ENCODE measurements at places on chromosomes 1 and 21.

DNA sequence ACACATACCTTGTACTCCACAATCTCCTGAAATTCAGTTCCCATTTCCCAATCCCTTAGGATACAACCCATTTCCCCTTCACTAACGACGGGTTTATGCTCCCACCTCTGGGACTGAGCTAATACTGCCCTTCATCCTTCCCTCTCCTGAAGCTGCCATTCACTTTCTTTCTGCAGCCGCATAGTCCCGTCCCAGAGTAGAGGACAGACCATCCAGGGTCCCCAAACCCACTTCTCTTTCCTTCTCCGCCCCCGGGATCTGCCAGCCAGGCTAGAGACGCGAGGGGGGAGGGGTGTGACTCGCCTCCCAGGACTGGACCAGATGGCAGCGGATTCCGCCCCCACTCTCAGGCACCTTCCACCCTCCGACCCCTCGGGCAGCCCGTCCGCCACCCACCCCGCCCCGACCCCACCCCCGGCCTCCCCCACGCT is 679 bp downstream of the ABL2 start:
- DNase-seq: peak; percentile 69

- DNase-seq: no peak
Observed at GRCh38 chr21:41973861-41974751, 20.3 kb upstream of the C2CD2 start.

DNA sequence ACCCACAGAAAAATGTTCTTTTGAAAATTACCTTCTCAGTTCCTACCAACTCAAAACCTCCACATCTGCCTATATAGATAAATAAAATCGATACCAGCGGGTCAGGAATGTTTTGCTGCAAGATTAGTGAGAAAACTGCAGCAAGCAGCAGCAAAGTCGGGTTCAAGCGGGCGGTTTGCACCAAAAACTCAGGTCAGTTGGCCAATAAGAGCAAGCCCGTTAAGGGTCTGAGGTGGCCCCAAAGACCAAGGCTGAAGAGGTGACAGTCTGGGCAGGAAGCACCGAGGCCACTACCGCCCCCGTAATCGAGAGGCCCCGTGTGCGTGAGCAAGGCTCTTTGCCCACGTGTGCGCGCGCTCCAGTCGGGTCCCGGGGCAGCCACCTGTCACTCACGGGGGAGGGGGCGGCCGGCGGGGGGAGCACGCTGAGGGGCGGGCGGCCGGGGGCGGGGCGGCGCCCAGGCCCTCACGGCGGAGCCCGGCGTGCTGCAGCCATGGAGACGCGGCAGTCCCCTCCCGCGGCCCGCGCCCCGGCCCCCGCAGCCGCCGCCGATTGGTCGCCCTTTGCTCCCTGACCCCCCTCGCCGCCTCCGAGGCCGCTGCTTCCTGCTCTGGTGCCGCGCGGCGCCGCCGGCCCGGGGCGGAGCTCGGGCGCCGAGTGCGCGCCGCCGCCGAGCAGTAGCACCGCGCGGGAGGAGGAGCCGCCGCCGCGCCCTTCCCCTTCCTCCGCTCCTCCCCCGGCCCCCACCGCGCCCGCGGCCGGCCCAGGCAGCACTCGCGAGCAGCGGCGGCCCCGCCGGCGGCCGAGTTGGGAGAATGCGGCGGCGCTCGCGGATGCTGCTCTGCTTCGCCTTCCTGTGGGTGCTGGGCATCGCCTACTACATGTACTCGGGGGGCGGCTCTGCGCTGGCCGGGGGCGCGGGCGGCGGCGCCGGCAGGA is at the start of gene GALNT2:
TSS of gene GALNT2 (plus strand) at position 773 of the 939 bp plus-strand sequence. CDS start at position 816, 43 bp downstream.
- DNase-seq: peak; percentile 90

- no peak for DNase-seq
Observed at GRCh38 chr21:29486306-29486807, 187.6 kb downstream of the BACH1 start.

DNA sequence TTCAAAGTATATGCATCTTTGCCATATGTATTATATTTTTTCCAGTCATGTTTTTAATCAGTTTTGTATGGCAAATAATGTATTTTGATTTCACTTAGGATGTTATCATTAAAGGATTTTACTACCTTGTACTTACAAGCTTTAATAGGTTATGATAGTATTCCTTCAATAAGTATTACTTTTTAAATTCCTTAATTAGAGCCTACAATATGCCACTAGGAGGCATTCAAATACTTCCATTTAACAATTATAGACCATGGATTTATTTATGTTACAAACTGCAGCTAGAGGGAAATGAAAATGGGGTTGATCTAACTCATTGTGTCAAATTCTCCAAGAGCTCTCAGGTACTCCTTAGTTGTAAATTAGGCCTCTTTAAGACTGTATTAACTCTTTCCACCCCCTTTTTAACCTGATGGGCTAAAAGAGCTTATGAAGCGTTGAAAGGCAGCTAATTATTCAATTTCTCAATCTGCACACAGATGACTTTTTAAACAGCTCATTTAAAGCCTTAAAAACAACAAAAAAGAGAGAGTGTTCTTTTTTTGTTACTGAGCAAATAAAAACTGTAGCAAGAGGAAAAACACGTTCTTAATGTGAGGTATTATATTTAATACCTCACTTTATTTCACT is 156.2 kb downstream of the DENND1B start:
- DNase-seq: no peak

DNA sequence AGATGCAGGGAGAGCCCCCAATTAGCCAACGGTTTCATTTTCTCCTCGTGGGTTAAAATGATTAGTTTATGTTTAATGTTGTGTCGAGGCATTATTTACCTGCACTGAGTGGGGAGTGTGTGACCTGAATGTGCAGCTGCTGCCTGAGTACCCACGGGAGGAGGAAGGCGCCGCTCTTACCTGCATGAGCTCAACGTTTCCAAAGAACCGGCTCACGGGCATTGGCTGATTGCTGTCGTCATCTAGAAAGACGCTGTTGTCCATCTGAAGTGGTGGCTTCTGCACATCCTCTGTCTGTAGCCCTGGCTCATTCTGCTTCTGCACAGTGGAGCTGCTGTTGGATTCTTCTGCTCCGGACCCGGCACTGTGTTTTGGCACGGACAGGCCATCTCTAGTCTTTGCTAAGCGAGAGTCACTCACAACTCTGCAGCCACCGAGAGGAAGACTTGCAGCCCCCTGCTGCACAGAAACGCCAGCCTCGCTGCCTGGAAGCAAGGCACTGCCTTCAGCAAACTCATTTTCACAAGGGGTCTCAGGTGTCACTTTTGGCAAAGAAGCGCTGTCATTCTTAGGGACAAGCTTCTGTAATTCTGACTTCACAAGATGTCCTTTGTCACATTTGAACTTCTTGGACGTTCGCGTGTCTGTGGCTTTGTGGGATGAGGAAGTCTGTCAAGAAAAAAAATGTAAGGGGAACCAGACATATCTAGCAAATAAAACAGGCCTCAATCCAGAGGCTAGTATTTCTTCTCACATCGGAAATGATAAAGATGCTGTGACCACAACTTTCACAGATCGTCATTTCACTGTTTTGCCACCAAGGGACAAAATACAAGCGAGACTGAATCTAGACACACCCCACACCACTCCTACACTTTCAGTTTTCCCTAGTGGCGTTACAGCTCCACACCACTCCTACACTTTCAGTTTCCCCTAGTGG is 9.4 kb downstream of the C1orf174 start:
- no peak for DNase-seq
